ENCODE measurements at places on chromosomes 7 and 10.

DNA sequence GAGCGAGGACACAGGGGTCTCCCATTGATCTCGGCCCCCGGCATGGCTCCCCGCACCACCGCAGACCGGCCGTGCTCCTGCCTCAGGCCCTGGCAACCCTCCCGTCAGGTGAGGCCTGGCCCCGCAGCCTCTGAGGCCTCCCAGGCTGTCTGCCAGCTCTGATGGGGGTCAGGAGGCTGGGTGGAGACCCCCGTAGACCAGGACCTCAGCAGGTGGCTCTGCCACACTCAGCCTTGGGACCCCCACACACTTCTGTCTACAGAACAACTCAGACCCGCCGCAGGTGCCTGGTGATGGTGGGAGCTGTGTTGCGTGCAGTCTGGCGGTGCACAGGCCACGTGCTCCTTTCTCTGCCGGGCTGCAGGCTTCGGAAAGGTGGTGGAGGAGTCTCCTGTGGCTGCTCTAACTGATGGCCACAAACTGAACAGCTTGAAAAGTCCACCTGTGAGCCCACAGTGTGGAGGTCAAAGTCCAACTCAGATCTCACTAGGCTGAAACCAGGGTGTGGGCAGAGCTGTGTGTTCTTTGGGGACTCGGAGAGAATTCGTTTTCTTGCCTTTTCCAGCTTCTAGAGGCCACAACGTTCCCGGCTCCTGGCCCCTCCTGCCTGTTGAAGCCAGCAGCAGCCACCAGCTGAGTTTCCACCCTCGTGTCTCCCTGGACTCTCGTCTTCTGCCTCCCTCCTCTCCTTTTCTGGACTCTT lies 62.5 kb downstream of the PWWP2B start:
- DNase-seq, result no peak

DNA sequence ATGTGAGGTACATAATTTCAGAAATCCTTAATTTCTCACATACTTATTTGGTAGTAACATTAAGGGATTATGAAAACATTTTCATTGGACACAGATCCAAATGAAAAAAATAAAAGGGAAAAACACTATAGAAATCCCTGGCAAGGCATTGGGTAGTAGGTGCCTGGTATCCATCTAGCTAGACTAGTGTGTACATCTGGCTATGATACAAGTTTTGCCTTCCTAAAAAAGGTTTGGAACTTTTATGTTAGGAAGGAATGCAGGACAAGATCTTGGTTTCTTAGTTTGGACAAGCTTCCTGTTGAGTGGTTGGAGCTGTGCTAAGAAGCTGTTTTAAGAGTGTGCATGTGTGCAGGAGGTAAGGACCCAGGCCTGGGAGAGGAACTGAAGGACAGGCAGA lies 252.3 kb upstream of the GLI3 start:
- no peak for DNase-seq

GRCh38 chr7:157668884-157669767 lies 332.3 kb downstream of the DNAJB6 start:
- no peak for DNase-seq

DNA sequence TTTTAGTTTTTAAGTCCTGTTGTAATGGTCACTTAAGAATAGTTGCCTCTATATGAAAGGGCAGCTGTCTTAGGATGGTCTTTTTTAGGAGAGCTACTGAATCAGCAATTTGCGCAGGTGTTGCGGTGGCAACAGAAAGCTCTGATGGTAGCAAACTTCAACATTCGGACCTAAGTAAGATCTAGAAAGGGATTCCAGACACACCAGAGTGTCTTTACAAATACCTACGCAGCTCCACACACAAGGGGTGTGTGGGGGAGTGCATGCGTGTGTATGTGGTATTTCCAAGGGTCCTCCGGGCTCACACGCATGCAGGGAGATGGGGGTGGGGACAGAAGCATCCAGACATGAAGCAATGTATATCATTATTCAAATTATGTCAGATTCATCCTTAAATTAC lies 438.6 kb upstream of the MGMT start:
- no peak for DNase-seq

GRCh38 chr10:10817609-10818008 lies 200.1 kb upstream of the CELF2 start:
- DNase-seq, result no peak

DNA sequence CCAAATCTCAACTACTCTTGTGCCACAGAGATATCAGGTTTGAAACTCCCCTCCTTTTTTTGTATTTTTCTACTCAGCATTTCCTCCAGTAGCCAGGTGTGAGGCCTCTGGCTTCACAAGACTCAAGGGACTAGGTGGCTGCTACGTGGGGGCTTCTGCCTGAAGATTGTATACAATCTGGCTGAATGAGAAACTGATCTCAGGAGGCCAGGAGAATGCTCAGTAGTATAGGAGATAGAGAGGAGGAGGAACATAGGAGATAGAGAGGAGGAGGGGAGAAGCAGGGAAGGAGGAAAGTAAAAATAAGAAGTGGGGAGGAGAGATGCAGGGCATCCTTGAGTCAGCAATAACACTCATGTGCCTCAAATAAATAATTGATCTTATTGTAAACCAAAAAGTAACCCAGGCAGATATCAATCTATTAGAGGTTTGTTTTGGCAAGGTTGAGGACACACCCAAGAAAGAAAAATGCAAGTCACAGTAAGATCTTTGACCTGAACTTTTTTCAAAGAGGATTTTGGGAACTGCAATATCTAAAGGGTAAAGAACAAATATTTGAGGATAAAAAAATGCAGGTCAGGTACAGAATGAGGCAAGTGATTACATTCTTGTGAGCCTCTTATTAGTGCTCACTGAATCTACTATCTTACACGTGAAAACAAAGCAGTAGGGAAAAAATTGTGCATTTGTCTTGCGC lies 36.8 kb downstream of the AKR1C8 start:
- no peak for DNase-seq

DNA sequence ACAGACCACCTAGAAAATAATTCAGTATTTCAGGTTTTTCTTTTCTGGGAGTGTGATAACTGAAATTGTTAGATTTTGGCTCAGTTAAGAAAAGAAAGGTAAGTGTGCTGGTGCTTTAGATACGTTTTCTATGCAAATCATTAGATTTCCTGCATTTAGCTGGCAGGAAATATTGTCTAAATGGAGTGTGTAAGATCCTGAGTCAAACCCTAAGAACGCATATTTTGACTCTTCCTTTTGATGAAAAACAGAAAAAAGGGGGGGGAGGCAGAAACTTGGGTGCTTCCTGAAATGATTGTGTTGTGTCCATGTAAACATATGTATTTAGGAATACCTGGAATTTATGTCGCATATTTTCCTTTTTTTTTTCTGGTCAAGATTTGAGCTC lies 1.2 kb downstream of the GRK5 start:
- DNase-seq, result no peak

GRCh38 chr7:110852156-110852940 lies 238.6 kb upstream of the LRRN3 start:
- no peak for DNase-seq

- no peak for DNase-seq
These were observed 15.1 kb upstream of the TTYH3 start for GRCh38 chr7:2616387-2617324.

GRCh38 chr10:97059006-97059871 lies 126.5 kb downstream of the SLIT1 start:
- DNase-seq, result no peak

DNA sequence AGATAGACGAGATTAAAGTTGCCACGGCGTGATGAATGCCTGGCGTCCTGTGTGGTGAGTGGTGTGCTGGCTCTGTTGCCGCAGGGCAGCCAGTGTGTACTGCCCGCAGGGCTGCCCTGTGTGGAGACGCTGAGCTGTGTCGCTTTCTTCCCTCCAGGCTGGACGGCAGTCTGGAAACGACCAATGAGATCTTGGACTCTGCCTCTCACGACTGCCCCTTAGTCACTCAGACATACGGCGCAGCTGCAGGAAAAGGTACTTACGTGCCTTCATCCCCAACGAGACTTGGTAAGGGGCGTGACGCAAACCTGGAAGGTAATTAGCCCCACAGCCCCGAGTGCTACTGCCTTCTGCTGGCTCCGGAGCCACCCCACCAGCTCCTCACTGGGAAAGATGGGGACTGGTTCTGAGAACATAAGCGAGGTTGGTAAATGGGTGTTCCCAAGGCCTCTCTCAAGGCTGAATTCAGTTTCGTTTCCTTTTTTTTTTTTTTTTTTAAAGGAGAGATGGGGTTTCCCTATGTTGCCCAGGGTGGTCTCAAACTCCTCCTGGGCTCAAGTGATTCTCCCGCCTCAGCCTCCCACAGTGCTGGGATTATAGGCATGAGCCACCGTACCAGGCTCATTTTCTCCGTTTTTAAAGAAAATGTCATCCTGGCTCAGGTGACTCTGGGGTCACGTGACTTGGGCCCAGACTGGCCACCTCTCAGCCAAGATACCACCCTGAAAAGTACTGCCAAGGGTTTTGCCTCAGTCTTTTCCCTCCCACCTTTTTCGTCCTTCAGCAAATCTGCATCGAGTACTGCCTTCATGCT lies 39.6 kb downstream of the WIPI2 start:
- no peak for DNase-seq

DNA sequence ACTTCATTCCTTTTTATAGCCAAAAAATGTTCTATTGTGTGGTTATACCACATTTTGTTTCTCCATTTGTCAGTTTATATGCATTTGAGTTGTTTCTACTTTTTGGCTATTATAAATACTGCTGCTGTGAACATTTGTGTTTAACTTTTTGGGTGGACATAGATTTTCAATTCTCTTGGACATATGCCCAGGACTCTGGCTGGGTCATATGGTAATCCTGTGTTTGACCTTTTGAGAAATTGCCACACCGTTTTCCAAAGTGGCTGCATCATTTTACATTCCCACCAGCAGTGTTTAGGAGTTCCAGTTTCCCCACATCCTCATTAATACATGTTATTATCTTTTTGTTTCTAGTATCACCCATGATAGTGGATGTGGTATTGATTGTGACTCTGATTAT lies 39.4 kb downstream of the CSGALNACT2 start:
- DNase-seq, result no peak

DNA sequence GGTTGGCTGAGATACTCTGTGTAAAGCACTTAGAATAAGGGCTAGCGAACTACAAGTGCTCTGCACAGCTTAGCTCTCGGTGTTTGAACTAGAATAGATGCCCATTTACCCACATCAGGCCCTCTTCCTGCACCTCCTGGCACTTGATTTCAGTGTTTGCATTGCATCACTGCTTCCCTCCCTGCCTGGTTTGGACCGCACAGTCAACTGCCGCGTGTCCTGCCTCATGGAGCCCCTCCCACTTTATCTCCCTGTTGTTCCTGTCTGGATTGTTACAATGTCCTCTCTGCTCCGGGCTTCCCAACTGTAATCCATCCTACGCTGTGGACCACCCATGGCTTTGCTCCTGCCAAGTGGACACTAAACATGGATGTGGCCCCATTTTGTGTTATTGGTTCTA lies 2.3 kb downstream of the FAM107B start:
- DNase-seq, result no peak

Data from NCI-H2107 (cell line).